ENCODE measurements at places on chromosomes 1 and 21.

- no peak for DNase-seq
Measured at GRCh38 chr1:112985123-112985522, 29.1 kb upstream of the SLC16A1 start.

DNA sequence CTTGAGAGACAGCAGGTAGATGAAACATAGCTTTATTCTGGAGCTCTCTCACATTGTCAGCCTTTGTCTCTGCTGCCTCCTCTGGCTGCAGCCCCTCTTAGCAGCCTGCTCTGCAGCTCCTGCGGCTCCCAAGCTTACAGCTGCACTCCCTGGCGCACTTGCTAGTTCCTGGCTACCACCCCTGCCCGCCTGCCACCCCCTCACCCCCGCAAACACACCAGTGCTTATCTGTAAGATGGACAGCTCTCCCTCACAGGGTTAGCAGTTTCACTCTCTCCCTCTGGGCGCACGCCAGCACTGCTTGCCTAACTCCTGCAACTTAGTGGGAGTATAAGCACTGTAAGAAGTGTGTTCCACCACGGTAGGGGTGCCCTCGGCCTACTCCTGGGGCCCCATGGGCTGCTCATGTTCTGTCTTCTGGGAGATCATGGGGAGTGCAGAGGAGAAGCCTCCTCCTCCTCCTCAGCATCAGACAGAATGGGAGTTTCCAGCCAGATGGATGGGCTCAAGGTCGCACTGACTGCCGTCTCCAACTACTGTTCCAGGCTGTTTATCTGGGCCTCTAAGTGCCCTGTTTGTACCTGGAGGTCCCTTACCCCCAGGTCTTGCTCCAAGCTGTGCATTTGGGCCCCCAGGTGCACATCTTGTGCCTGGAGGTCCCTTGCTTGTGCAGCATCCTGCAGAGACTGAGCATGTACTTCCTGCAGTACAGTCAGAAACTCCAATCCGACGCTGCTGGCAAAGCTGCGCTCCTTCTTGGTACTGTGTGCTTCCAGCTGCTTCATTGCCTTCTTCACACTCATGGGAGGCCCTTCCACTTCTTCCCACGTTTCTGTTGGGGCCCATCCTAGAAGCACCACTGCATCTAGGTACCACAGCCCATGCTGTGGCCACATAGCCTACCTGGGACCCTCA lies 1388.1 kb downstream of the AMY1C start:
- no peak for DNase-seq

GRCh38 chr1:75719810-75720209 lies 4.7 kb upstream of the ACADM start:
- DNase-seq = no peak

DNA sequence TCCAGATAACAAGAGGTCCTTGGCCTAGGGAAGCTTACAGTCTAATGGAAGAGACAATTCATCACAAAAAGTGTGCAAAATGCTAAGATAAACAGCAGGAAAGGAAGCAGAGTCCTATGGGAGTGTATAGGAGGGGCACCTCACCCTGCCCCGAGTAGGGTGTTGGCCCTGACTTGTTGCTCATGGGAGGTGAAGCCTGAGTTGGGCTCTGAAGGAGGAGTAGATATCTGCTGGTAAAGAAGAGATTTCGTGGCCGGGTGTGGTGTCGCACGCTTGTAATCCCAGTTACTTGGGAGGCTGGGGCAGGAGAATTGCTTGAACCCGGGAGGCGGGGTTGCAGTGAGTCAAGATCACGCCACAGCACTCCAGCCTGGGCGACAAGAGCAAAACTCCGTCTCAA lies 18.6 kb upstream of the GPR37L1 start:
- DNase-seq = no peak

GRCh38 chr1:118661769-118662320 lies 326.3 kb downstream of the TBX15 start:
- no peak for DNase-seq

DNA sequence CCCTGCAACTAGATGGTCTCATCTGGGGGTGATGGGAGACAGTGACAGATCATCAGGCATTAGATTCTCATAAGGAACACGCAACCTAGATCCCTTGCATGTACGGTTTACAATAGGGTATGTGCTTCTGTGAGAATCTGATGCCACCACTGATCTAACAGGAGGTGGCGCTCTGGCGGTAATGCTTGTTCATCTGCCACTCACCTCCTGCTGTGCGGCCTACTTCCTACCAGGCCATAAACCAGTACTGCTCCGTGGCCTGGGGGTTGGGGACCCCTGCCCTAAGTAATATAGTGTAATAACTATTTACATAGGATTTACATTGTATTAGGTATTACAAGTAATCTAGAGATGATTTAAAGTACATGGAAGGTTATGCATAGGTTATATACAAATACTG lies 134.9 kb downstream of the CLEC20A start:
- DNase-seq = no peak

- DNase-seq = no peak
Measured at GRCh38 chr1:116712510-116712909, 41.7 kb upstream of the CD2 start.

DNA sequence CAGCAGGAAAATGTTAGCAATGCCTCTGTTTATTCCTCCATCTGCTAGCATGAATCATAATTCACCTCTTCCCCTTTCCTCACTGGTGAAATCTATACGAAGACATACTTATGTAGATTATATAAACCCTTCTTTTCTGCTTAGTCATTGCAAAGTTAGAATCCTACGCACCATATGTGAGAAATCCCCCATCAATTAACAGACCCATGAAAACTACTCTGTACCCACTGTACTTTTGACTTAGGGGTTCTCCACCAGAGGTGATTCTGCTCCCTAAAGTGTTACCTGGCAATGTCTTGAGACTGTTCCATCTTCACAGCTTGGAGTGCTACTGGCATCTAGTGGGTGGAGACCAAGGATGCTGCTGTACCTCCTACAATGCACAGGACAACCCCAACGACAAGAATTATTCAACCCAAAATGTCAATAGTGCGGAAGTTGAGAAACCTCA lies 49.6 kb upstream of the KCTD3 start:
- DNase-seq = no peak

DNA sequence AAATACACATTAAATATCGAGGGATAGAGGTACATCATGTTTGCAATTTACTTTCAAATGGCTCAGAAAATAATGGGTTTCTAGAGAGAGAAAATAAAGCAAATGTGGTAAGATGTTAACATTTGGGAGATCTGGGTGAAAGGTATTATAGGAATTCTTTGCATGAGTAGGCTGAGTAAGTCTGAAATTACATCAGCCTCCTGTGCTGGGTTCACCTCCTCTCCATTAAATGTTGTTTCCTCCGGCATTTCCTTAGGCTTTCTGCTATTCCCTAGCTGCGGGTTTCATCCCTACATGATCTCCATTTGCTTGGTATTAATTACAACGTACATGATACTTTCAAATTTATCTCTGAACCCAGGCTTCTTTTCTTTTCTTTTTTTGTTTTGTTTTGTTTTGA lies 31.6 kb downstream of the ZMYND12 start:
- DNase-seq = no peak

DNA sequence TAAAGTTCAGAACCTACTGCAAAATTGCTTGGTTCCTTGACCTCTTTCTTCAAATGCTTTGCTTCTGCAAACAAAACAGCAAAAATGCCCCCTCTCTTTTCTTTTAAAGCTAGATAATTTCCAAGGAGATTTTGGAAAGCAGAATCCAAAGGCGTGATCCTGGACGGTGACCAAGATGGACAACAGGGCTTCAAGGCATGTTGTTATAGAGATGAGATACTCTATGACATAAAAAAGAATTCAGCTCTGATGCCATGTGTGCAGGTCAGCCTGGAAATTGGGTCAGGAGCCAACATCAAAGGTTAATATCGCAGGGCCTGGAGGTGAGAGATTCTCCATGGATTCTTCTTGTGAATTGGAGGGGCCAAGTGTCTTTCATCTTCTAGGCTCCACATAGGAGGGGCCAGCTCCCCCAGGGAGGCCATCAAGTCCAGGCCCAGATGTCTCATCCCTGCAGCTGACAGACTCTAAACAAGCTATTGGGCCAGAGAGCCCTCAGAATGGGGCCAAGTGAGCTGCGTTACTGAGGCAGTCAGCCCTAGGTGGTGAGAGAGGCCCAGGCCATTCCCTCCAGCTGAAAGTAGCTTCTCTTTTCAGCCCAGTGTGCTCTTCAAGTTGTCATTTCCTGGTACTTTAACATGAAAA lies 45.5 kb downstream of the NMNAT2 start:
- DNase-seq = no peak

- DNase-seq = no peak
Measured at GRCh38 chr1:56206391-56206790, 373.0 kb downstream of the PLPP3 start.

DNA sequence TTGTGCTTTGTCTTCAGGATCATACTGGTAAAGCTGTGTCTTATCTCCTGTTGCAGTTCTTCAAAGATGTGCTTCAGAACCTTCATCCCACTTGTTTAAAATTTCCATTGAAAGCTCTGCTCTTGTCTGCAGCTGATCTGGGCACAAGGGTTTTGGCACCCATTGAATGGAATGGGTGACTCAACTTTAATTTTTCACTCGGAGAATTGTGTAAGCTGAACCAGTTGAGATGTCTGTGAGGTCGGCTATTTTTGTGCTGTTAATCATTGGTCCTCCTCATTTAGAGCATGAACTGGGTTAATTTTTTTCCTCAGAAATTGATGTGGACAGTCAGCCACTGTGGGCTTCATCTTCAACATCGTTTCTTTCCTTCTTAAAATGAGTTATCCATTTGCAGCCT lies 252.1 kb downstream of the TM2D1 start:
- DNase-seq = no peak

GRCh38 chr1:10450836-10451235 lies 1.0 kb downstream of the CORT start:
- no peak for DNase-seq

DNA sequence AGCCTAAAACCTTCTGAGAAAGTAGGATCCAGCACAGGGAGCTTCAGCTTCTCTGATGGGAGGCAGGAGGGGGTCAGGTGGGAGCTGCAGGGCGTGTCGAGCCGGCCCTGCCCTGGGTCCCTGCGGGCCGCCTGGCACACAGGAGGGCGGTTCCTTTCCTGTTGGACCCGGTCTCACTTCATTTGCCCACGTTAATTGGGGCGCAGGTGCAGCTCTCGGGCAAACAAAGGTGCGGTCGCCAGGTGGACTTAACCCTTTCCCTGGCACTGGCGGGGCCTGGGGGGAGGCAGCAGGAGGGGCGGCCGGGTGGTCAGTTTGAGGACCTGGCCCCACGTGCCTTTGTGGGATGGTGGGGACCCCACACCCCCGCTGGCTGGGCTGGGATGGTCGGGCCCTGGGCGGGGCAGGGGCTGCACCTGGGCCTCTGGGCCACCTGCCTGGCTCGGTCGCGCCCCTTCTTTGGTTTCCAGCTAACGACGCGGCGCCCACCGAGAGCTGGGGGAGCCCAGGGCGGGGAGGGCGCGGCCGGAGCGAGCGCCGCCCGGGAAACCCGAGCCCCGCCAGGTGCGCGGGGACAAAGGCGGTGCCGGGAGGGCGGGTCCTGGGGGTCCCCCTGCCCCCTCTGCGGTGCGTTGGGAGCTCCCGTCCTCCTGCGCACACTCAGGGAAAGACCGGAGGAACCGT lies 20.8 kb upstream of the C1orf159 start:
- DNase-seq = peak; percentile 71

GRCh38 chr21:17690078-17690494 lies 77.4 kb upstream of the BTG3 start:
- no peak for DNase-seq

DNA sequence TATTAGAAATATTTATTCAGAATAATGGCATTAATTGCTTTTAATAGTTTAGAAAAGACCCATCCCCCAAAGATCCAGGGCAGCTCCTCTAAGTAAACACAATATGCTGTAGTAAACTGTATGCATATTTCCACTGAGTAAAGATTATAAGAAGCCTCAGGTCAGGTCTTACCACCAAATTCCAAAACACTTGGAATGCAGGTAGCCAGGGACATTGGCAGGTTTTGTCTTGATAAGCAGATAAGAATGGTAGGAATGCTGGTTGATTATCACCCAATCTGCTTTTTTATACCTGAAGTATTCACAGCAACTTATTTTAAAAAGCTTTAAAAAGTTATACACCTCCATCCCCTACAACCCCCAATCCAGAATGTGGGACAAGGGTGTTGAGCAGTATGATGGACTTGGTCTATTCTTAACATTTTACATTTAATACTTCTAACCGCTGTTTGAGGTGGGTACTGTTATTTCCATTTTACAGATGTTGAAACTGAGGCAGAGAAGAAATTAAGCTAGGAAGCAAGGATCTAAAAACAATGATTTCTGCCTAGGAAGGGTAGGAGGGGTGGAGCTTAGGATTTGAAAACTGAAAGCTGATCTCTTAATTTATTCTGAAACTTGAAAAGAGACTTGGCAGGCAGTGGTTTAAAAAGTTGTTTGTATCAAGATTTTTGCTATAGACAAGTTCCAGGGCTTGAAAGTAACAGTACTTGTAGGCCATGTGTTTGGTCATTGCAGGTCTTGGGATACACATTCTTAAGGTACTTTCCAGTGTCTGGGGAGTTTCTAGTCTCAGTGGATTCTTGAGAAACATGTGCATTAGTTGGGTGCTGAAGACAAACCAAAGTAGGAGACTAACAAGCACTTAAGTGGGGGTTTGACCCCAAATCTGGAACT lies 15.6 kb upstream of the THEM4 start:
- peak; percentile 21 for DNase-seq

GRCh38 chr1:21751281-21751680 lies 31.7 kb downstream of the USP48 start:
- DNase-seq = no peak

DNA sequence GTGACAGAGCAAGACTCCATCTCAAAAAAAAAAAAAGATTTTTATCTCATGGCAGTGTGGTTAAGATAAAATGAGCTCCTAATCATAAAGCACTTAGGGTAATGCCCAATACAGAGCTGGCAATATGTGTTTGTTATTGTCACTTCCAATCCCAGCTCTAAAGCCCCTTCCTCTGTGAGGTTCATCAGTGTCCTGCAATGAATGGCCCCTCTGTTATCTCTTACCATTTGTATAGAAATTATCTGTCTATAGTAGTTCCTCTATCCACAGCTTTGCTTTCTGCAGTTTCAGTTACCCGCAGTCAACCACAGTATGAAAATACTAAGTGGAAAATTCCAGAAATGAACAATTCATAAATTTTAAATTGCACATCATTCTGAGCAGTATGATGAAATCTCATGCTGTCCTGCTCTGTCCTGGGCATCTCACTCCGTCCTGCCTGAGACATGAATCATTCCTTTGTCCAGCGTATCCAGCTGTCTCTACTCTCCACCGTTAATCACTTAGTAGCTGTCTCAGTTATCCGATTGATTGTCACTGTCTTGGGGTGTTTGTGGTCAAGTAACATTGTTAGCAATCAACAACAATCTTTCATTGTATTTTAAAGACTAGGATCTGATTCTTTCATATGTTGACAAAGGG lies 50.2 kb upstream of the DNAH14 start:
- no peak for DNase-seq

All from CD4-positive, alpha-beta T cell treated with Interleukin-1 beta for 1 hour (primary cell).